ENCODE measurements at places on chromosomes 6 and 20. TPM values are rescaled to one million over a fixed set of nuclear protein-coding genes. Genes with fewer than 3 reads are reported as not detected.

Gene CEP43
- total RNA-seq, result 23.0 TPM

Gene ZNF831
- total RNA-seq, result 3.4 TPM

Gene COL12A1
- 0.05 TPM for total RNA-seq

DNA sequence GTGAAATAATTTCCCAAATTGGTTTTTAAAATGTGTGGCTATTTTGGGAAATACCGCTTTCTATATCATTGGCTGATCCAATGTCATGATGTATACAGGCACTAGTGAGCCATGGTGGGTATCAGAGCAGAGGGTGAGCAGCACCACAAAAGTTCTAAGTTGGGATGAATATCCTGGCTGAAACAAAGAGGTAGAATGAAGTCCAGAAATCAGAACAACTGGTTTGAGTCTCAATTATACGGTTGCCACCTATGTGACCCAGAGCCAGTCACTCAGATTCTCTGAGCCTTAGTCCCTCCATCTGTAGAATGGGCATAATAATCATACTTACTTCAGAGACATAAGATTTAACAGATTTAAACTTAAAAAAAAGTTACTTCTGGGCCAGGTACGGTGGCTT lies 172.3 kb downstream of the ZFP64 start:
- H3K27me3 ChIP-seq, result no peaks in the 10 kb centered on the region
- no peaks in the 10 kb centered on the region for H3K36me3 ChIP-seq
- H3K27ac ChIP-seq, result no peak overlapping the region
- no peak for DNase-seq

Gene JPH2
- total RNA-seq, result 0.05 TPM

DNA sequence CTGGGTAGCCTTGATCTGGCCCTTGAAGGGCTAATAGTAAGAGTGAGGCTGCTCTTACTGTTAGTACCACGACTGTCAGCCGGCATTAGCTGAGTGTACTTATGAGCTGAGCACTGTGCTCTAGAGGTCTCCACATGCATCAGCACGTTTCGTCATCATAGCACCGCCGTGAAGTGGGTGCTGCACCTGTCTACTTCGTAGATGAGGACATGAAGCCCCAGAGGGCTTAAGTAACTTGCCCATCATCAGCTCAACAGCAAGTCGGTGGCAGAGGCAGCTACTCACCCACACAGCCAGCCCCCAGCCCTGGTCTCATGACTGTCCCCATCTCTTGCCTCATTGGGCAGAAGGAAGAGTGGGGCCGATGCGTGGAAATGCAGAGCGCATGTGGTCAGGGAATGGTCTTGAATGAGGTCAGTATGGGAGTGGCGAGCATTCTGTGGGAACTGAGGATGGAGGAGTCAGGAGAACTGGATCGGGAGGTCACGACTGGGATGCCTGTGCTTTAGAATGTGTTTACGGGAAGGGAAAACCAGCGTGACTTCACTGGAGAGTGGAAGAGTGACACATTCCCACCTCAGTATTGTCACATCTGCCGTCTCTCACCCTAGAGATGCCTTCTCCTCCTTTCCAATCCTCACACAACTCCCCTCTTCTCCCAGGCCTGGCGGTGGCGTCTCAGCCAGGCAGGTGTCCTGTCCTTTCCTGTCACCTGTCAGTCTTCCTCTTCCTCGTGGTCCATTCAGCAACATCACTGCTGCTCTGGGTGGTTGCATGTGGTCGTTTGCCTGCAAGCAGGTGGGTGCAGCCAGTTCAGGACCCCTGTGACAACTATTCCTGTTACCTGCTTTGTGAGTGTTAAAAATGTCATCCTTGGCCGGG lies 6.0 kb downstream of the SYTL3 start:
- H3K4me3 ChIP-seq, result peak overlapping the region; percentile 91
- peaks cover 81% of the 10 kb centered on the region for H3K36me3 ChIP-seq
- peak overlapping the region; percentile 98 for H3K27ac ChIP-seq
- peaks cover 70% of the 10 kb centered on the region for H3K4me1 ChIP-seq

Gene LY6G6C
- not detected for total RNA-seq

DNA sequence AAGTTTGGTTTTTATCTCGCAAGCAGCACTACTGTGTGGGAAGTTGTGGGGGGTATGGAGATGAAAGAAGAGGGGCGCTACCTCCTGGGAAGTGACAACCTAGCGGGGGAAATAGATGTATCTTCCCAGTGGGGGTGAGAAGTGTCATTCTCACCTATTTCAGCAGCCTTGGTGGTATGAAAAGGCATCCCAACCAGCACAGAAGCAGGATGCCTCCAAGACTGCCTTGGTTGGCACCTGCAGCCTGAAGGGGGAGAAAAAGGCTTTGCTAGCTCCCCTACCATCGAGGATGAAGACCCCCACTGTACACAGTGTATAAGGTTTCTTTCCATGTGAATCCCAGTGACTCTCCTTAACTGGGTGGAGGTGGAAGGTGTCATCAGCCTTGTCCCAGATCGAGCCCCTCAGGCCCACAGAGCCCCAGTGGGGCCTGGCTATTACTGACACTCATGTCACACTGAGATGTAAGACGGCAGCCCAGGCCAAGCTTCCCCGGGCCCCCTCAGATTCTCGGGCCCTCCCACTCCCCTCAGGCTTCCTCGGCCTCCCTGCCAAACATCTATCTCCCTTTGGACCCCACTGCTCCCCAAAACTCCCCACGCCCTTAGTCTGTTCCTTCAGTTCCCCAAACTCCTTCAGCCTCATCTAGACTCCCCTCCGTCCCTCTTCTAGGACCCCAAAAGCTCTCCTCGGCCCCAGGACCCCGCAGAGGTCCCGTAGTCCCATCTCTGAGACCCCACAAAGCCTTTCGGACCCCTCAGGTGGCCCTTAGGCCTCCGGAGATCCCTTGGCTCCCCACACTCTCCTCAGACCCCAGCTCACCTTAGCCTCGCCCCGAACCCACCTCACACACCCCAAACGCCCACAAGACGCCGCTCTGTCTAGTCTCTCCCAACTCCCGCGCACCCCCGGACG lies 688 bp downstream of the COMMD7 start:
- H3K4me3 ChIP-seq, result peak overlapping the region; percentile 93
- DNase-seq, result peak; percentile 74
- no peaks in the 10 kb centered on the region for H3K27me3 ChIP-seq
- H3K27ac ChIP-seq, result peak overlapping the region; percentile 97
- peaks cover 39% of the 10 kb centered on the region for H3K4me1 ChIP-seq

Gene CAGE1
- total RNA-seq, result 0.31 TPM

GRCh38 chr6:84967389-84967788 lies 203.0 kb upstream of the TBX18 start:
- no peak overlapping the region for H3K27ac ChIP-seq
- no peak for DNase-seq
- no peaks in the 10 kb centered on the region for H3K36me3 ChIP-seq
- H3K27me3 ChIP-seq, result no peaks in the 10 kb centered on the region
- H3K4me1 ChIP-seq, result no peaks in the 10 kb centered on the region

Gene POPDC3
- not detected for total RNA-seq

GRCh38 chr20:8601542-8601912 lies 467.4 kb upstream of the PLCB4 start:
- H3K27ac ChIP-seq, result peak overlapping the region; percentile 41
- H3K4me3 ChIP-seq, result no peak overlapping the region
- H3K27me3 ChIP-seq, result no peaks in the 10 kb centered on the region
- H3K36me3 ChIP-seq, result no peaks in the 10 kb centered on the region
- peaks cover 9% of the 10 kb centered on the region for H3K4me1 ChIP-seq

Gene TPD52L2
- 75.9 TPM for total RNA-seq

- peaks cover 2% of the 10 kb centered on the region for H3K27me3 ChIP-seq
- no peak overlapping the region for H3K4me3 ChIP-seq
- H3K4me1 ChIP-seq, result no peaks in the 10 kb centered on the region
- DNase-seq, result peak; percentile 33
- H3K27ac ChIP-seq, result no peak overlapping the region
Measured at GRCh38 chr20:61953037-61954021, 112.4 kb downstream of the TAF4 start.

Gene ARHGAP40
- not detected for total RNA-seq

DNA sequence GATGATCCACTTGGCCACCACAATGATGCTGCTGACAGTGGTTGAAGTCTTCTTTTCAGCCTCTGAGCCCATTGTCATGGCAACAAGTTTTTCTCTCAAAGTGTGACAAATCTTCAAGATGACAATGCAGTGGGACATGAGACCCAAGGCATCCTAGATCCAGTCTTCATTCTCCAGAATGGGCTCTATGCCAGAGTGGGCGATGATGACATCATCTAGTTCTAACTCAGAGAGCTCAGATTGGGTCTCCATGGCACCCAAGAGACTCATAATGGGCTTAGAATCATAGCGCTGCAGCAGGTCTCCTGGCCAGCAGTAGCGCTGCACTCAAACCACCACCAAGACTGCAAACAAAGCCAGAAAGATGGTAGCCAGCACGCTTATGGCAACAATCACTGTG lies 973.6 kb downstream of the EYS start:
- H3K4me3 ChIP-seq, result no peak overlapping the region
- no peaks in the 10 kb centered on the region for H3K36me3 ChIP-seq
- H3K27ac ChIP-seq, result no peak overlapping the region
- no peaks in the 10 kb centered on the region for H3K27me3 ChIP-seq
- H3K4me1 ChIP-seq, result no peaks in the 10 kb centered on the region
- DNase-seq, result no peak

- H3K4me3 ChIP-seq, result peak overlapping the region; percentile 38
- peak; percentile 87 for DNase-seq
Measured at GRCh38 chr6:32685603-32686002, 19.1 kb upstream of the HLA-DQB1 start.

GRCh38 chr6:50939931-50940330 lies 121.3 kb downstream of the TFAP2B start:
- H3K4me1 ChIP-seq, result no peaks in the 10 kb centered on the region
- no peaks in the 10 kb centered on the region for H3K27me3 ChIP-seq
- no peak for DNase-seq
- H3K4me3 ChIP-seq, result no peak overlapping the region
- H3K36me3 ChIP-seq, result no peaks in the 10 kb centered on the region
- no peak overlapping the region for H3K27ac ChIP-seq

DNA sequence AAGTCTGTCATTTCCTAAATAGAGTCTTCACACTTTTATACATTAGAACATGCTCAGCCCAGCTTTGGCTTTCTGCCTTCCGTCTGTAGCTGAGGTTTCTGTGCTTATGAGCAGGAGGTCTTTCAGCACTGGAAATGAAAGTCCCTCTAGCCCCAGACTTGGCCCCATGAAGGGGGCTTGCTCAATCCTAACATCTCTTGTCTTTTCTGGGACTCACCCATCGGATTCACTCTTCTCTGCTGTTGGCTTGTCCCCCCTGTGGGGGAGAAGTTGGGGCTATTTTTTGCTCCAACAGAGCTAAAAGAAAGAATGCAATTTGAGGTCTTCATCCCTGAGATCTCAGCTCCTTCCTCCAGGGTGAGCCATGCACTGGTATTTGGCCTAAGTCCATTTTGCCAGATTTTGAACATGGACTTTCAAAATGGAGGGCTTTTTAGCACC lies 177.7 kb downstream of the MRPL14 start:
- peaks cover 1% of the 10 kb centered on the region for H3K27me3 ChIP-seq
- no peaks in the 10 kb centered on the region for H3K36me3 ChIP-seq
- H3K27ac ChIP-seq, result no peak overlapping the region
- H3K4me3 ChIP-seq, result no peak overlapping the region

- H3K27me3 ChIP-seq, result peaks cover 8% of the 10 kb centered on the region
- no peak overlapping the region for H3K27ac ChIP-seq
- peaks cover 68% of the 10 kb centered on the region for H3K36me3 ChIP-seq
- peaks cover 45% of the 10 kb centered on the region for H3K4me1 ChIP-seq
Measured at GRCh38 chr6:33197431-33198048, 2.9 kb downstream of the RXRB start.

Measured in activated CD4-positive, alpha-beta T cell treated with anti-CD3 and anti-CD28 coated beads, Interleukin-2, amount 10 ng/mL, durations not matched to agents 24 days and 14 days (primary cell).